ENCODE measurements at places on chromosomes 3 and 15.

- DNase-seq, result peak; percentile 39
Observed at GRCh38 chr3:107753494-107753893, 230.7 kb downstream of the BBX start.

DNA sequence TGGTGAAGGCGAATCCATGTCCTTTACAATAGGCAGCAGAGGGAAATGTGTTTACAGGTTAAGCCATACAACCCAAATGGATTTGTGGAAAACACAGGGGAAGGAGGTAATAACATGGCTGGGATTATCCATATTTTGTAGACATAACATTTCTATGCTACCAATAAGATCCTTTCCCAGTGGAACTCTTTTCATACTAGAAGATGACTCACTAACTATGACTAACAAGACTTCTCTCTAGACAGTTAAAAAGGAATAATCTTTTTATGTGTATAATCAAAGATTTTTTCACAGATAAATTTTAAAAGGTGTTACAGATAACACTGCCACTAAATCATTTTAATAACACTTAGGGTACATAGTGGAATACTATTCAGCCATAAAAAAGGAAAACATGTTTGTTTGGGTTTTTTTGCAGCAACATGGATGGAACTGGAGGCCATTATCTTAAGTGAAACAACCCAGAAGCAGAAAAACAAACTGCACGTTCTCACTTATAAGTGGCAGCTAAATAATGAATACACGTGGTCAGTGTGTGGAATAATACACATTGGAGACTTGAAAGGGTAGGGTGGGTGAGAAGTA, 39.6 kb downstream of the VPS13C start:
- peak; percentile 7 for DNase-seq

DNA sequence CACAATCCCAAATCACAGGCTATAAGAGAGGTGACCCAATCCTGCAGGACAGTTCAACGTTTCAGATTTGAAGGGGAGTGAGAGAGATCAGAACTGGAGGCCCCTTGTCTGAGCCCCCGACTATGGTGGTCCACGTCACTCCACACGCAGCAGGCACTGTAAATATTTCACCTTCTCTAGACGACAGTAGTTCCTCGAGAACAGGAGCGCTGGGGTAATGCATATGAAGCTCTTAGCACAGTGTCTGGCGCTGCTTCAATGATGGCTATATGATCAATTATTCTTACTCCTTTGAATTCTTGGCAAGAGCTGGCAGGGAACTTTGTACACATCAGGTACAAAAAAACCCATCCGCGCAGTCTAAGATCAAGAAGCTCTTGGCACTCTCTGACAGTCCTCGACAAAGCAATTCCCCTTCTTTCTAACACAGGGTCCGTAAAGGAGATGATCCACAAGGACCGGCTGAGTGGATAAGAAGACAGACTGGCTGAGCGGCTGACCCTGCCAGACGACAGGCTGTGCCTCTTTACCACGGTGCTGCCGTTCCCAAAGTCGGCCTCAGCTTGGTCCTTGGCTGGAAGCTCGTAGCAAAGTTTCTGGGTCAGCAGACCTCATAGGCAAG, 522 bp upstream of the NRROS start:
- no peak for DNase-seq

DNA sequence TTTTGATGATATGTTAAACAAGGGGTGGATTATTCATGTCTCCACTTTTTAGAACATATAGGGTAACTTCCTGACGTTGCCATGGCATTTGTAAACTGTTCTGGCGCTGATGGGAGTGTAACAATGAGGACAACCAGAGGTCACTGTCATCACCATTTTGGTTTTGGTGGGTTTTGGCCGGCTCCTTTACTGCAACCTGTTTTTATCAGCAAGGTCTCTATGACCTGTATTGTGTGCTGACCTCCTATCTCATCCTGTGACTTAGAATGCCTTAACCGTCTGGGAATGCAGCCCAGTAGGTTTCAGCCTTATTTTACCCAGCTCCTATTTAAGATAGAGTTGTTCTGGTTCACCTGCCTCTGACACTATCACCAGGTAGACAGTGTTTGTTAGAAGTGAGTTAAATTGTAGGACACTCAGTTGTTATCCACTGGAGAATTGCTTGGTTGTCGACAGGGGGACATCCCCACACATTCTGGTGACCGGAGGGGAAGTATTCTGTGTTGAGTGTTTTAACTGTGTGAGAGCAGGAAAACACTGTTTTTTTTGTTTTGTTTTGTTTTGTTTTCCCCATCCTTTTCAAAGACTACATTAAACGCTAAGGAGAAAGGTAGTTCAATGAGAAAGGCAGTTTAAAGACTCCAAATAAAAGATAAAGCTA, 36.9 kb upstream of the SKIL start:
- no peak for DNase-seq

- DNase-seq, result no peak
Observed at GRCh38 chr3:58524326-58524888, 12.6 kb downstream of the ACOX2 start.

GRCh38 chr3:156632601-156633000, 41.8 kb upstream of the TIPARP start:
- no peak for DNase-seq

DNA sequence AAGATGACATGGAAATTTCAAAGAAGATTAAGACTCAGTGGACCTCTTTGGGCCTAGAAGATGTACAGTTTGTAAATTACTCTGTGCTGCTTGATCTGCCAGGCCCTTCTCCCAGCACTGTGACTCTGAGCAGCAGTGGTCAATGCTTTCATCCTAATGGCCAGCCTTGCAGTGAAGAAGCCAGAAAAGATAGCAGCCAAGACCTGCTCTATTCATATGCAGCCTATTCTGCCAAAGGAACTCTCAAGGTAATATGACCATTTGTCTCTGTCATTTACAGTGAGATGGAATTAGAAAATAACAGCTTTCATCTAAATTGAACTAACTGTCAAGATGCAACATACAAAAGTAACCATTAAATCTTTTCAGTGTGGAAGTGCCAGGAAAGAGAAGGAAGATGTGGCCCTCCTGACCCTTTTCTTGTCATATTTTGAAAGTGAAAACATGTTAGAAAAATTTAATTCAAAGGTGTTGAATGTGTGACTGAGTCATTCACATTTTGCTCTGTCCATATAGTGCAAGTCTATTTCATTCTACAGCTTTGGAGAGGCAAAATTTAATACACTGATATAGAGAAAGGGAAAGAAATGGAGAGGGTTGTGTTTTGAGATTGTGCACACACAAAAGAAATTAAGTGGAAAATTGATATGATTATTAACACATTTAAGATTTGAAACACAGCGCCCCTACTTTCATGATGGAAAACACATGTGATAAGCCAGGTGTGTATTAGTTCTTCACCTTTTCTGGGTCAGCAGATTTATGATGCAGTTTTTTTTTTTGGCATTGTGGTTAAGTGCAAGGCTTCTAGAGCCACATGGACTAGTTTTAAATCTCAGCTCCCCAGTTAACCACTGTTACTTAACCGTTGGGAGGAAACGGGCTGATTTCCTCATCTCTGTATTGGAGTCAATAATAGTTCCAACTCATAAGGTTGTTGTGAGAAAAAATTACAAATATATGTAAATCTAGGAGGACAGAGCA, 375.1 kb downstream of the NAALADL2 start:
- no peak for DNase-seq

DNA sequence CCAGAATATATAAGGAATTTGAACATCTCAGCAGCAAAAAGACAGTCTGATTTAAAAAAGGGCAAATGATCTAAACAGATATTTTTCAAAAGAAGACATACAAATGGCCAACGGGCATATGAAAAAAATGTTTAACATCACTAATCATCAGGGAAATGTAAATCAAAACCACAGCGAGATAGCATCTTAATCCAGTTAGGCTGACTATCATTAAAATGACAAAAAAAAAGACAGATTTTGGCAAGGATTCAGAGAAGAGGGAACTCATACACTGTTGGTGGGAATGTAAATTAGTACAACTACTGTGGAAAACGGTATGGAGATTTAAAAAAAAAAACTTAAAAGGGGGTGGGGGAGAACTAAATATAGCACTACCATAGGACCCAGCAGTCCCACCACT, 47.9 kb downstream of the RNF13 start:
- peak; percentile 35 for DNase-seq

DNA sequence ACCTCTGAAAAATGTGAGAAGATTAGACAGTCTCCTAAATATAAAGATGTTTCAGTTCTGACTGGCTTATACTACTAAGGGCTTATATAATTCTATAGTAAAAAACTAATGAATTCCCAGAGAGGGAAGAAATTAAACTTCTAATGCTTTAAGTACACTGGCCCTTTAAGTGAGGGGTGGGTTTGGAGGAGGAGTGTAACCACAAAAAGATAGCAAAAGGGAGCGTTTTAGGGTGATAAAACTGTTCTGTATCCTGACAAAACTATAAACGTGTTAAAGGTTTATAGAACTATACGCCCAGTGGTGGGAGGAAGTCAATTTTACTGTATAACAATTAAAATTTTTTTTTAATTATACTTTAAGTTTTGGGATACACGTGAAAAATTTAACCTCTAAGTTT, 45.8 kb downstream of the CEP152 start:
- no peak for DNase-seq

GRCh38 chr15:86121568-86122225, 42.0 kb downstream of the AGBL1 start:
- no peak for DNase-seq

- DNase-seq, result no peak
Observed at GRCh38 chr15:101310161-101310480, 15.1 kb upstream of the SNRPA1 start.

- no peak for DNase-seq
Observed at GRCh38 chr15:67132276-67132675, 66.9 kb downstream of the SMAD3 start.

DNA sequence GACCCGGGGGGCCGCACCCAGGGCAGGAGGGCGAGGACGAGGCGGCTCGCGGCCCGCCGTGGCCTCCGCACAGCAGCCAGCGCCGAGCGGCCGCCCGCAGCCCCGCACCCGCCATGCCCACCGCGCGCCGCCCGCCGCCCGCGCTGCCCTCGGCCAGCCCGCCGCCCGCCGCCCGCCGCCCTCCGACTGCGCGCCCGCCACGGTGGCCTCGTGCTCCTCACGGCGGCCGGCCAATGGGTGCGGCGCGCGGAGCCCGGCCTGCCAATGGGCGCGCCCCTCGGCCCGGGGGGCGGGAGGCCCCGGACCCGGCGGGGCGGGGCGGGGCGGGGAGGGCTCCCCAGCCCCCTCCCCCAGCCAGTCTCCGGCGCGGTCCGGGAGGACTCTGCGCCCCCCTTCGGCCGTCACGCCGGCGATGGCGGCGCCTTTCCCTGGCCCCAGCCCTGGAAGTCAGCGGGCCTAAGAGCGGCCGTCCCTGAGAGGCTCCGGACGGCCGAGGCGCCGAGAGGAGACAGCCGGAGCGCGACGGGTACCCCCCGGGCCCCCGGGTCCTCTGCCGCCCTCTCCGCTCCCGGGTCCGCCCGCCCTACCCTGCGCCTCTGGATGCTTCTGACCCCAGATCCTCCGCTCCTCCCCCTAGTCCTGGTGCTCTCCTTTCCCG, at the start of gene NT5DC2:
NT5DC2 (minus strand) TSS at position 235 of the 658 bp plus-strand sequence; CDS start at position 115, 120 bp downstream.
- peak; percentile 84 for DNase-seq

DNA sequence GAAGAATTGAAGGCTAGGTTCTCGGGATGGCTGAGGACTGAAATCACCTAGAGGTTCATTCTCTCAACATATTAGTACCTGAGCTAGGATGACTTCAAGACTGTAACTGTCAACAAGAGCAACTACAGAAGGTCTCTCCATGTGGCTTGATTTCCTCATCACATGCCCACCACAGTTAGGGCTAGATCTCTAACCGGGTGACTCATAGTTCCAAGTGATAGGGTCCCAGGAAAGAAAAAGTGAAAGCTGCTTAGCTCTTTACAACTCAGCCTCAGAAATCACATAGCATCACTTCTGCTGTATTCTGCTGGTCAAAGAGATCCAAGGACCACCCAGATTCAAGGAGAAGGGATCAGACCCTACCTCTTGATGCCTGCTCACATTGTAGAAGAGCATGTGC, 165.4 kb upstream of the AGTR1 start:
- DNase-seq, result peak; percentile 20

DNA sequence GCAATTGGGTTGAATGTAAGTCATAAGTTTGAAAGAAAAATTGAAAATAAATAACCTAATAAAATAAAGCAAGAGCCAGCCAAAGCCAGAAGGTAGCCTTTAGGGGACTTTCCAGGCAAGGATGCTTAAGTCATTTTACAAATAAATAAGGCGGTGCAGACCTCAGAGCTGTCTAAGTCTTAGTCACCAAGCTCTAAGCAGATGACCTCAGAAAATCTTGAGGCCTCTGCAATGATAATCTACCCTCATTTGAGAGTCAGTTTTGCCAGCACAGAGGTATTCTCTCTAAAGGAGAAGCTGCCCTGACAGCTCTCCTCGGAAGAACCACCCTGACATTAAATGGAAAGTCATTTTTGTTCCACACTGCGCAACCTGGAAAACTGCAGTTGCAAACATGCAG, 113.9 kb downstream of the OXNAD1 start:
- DNase-seq, result peak; percentile 54

- DNase-seq, result peak; percentile 95
Observed at GRCh38 chr3:11465744-11466616, 177.7 kb downstream of the VGLL4 start.

DNA sequence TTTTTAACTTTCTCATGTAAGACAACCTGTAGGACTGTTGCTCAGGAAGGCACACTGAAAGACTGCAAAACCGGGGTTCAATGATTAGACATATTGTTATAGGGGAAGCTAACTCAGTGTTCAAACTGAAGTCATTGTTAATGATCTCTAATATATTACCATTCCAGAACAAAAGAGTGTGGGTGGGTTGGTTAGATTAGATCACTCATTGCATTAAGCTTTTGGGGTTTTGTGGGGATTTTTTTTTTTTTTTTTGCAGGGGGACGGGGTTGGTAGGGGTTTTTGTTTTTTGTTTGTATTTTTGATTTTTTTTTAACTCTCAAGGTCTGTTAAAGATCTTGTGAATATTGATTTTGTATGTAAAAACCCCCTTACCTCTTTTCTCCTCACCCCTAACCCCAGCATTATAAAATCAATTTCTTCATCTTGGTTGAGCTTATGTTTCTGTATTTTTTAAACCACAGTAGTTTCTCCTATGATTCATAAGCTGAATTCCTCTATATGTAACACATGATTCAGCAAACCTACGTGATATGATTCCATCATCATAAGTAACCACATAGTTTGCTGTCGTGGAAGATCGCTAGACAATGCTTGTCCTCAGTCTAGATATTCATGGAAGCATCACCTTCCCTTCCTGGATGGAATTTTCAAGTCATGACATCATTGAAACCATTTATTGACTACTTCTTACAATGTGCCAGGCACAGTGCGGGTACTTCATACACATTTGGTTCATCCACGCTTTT, 544.1 kb upstream of the MDFIC2 start:
- peak; percentile 95 for DNase-seq

GRCh38 chr15:29034151-29034550, 148.4 kb downstream of the APBA2 start:
- no peak for DNase-seq

DNA sequence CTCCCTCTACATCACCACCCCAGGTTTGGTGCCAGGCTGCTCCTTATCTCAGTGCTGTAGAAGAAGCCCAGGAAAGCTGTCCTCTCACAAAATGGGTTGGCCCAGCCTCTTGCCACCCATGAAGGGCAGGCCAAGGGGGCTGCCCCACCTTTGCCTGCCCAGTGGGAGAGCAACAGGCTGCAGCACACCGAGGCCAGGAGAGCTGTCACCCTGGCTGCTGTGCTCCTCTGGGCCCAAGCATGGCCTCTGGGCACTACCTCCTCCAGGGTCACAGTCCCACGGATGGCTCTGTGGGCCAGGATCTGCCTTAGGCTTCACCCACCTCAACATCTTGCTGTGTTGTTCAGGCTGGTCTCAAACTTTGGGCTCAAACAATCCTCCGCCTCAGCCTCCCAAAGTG, 6.4 kb upstream of the STAB1 start:
- no peak for DNase-seq

All from fibroblast of skin of right quadriceps (primary cell).